ENCODE measurements at places on chromosomes 3 and 15.

GRCh38 chr3:51501833-51502561, 2.2 kb upstream of the DCAF1 start:
- DNase-seq, result peak; percentile 60

- DNase-seq, result no peak
Observed at GRCh38 chr3:195062866-195063540, 208.0 kb downstream of the XXYLT1 start.

DNA sequence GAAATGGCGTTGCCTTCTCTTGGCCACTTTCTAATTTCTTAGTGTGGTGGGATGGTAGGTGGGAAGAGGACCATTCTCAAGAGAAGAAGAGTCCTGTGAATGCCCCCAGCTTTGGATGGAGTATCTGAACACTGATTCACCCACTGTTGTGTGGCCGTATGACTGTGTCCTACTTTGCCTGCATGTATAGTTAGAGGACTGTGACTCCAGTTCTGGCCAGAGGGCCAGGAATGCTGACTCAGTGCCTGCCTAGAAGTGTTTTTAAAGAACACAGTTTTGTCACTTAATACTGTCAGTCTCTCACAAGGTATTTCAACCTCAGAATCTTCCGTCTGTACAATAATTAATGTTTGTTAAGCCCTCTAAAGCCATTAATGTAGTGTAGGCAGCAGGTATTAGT, 2.1 kb downstream of the SEC61A1 start:
- peak; percentile 46 for DNase-seq

DNA sequence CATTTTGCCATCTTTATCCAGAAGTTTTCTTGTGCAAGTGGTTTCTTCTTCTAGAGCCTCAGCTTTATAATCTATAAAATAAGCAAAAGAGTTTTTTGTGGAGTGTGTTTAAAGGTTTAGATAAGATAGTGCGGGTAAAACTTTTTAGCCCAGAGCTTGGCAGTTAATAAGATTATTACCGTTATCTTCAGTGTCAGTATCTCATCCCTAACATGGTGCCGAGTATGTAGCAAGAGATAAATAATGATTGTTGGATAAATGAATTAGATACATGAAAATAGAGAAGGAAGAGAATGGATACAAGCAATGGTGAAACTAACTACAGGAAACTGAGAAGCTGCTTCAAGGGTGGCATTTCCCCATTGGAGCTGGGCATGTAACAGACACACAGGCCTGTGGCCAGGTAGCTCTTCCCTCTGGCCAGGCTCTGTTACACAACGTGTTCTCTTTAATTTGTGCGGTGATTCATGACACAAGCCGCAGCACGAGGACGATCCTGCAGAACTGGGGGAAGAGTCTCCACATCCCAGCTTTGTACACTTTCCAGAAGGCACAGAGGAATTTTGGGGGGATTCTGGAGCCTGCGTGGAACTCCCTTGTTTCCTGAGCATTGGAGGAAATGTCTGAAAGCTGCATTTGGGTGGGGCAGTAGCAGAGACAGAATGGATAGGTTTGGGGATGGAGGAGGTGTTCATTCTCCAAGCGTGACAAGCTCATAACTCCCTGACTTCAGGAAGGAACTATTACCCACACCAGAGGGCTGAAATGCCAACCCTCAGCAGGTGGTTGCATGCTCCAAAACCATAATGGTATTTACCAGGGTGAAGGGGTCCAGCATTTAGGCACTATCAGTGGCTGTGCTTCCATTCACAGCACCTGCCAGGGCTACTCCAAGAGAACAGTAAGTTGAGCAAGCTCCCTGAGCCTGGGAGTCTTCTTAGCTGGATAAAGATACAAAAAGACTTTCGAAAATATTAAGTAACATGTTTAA, 14.2 kb upstream of the ST6GAL1 start:
- no peak for DNase-seq

GRCh38 chr3:24773798-24774197, 279.1 kb upstream of the THRB start:
- peak; percentile 51 for DNase-seq

DNA sequence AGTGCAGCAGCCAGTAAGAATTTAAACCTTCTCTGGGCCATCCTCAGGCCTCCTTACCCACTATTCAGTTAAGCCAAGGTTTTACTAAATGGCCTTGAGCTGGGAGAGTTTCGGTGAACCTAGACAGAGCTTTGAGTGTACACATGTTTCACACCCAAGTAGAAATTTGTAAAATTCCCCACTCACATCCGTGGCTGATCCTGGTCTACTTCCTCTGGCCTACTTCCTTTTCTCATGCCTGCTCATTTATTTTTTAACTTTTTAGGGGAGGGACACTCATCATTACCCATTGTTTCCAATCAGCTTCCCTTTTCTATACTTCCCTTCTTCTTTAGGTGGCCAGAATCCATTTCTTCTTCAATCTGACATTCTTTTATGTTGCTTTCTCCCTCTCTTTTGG, 7.6 kb downstream of the CX3CR1 start:
- DNase-seq, result no peak

- DNase-seq, result no peak
Observed at GRCh38 chr15:37767841-37768455, 166.5 kb upstream of the TMCO5A start.

DNA sequence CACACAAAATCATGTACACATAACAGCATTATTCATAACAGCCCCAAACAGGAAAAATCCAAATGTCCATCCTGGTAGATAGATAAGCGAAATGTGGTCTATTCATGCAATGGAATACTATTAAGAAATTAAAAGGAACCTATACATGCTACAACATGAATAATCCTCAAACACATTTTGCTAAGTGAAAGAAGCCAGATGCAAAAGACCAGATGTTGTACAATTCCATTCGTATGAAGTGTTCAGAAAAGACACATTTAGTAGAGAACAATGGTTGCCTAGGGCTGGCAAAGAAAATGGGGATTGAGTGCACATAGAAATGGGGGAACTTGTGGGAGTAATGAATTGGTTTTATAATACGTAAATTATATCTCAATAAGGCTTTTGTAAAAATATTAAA, 182.3 kb downstream of the EBLN2 start:
- no peak for DNase-seq

GRCh38 chr3:35322070-35322469, 317.3 kb upstream of the ARPP21 start:
- no peak for DNase-seq

DNA sequence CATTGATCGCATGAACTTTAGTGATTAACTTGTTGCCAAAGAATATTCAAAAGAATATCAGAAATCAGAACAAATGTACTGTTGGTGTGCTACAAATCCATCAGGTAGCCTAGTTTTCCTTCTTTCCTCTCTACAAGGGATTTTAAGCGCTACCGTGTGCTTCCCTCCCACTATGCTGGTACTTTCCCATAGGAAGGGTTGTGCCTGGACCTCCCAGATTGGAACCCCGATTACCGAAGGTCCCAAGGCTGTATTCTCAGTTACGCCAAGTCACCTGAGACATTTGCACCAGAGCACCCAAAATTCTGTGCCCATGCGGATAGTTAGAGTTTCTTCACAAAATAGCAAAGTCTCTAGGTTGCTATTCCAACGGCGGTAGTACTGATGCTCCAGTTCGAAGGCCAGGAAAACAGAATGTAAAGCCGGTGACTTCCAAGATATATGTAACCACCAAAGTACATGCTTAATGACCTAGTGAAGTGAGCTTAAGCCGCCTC, 23.4 kb upstream of the GATM start:
- no peak for DNase-seq

- peak; percentile 33 for DNase-seq
Observed at GRCh38 chr15:40097968-40098476, 10.7 kb downstream of the BMF start.

- no peak for DNase-seq
Observed at GRCh38 chr15:70770863-70771262, 7.5 kb upstream of the UACA start.
